Head of caudate nucleus (tissue), 42 donors: ENCODE measurements at places on chromosomes 2 and 18.

- DNase-seq = no peak
These were observed 87.8 kb downstream of the CALCRL start for GRCh38 chr2:187360286-187360685.

- DNase-seq = no peak
These were observed 24.7 kb upstream of the COLEC12 start for GRCh38 chr18:525036-525797.

GRCh38 chr2:6627316-6627715 lies 238.4 kb downstream of the CMPK2 start:
- no peak for DNase-seq

GRCh38 chr2:239846789-239847676 lies 178.1 kb downstream of the NDUFA10 start:
- no peak for DNase-seq

DNA sequence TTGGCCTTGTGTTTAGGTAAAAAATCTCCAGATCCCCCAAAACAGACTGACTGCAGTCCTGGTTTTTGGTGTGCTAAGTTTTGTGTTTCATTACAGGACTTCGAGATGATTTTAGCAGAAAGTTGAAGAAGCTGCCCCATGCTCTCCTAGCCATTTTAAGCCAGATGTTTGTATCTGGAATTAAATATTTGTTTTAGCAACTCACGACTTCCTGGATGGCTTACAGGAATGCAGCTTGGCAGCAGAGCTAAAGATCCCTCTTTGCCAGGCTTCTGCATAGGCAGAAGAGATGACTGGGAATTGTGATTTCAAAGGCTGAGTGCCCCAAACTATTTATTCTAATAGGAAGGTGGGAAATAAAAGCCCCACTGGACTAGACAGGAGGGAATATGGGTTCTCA lies 31.1 kb downstream of the ONECUT2 start:
- DNase-seq = no peak

DNA sequence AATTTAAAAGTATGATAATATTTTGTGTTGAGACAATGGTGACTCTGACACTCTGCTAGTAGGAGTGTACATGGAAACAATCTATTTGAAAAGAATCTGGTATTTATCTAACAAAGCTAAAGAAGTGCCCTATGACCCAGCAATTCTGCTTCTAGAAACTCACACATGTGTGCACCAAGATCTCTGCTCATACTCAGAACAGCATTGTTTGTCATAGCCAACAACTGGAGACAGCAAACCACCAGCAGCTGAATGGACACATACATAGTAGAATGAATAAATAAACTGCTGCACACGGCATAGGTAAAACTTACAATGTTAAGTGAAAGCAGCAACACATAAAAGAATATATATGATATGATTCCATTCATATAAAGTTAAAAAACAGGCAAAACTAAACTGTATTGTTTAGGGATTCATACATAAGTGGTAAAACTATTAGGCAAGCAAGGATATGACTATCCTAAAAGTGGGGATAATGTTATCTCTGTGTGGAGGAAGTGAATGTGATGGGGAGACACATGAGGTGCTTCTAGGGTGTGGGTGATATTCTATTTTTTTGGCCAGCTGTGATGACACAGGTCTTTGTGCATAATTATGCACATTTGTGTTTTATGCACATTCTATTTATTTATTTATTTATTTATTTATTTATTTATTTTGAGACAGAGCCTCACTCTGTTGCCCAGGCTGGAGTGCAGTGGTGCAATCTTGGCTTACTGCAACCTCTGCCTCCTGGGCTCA lies 71.1 kb downstream of the RFTN2 start:
- DNase-seq = no peak

- DNase-seq = no peak
These were observed 1.1 kb upstream of the TAF4B start for GRCh38 chr18:26225022-26225693.

GRCh38 chr2:138877421-138877820 lies 97.2 kb upstream of the NXPH2 start:
- no peak for DNase-seq

DNA sequence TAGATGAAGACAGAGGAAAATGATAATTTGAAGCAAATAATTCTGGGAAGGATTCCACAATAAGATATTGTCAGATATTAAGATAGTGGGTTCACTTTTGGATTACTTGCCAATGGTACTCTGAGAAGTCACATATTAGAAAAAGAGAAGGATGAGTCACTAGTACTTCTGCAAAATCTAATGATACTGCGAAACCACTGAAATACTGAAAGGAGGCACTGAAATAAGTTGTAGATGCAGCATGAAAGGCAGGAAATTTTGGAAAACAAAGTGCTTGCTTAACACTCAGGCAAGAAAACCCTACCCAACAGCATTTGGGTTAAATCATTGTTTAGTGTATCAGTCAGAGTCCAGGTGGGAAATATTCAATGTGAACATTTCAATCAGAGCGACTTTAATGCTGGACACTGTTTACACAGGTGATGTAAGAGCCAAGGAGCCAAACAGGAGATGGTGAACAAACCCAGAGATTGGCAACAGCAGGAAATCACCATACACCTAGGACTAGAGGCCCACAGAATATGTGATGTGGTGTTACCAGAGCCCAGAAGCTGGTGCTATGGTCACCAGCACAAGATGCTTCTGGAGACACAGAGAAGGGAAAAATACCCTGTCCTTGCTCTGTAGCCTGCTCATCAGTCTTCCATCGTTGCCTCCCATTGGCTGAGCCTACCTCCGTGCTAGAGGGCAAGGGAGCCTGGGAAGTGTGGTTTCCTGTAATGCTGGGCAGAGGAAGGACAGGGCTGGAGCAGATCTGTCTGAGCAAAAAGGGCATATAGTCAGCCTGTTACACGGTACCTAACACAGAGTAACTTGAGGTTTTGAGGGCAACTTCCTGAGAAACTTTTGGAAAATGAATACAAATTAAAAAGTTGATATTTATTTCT lies 204.7 kb upstream of the ITGA4 start:
- DNase-seq = no peak

DNA sequence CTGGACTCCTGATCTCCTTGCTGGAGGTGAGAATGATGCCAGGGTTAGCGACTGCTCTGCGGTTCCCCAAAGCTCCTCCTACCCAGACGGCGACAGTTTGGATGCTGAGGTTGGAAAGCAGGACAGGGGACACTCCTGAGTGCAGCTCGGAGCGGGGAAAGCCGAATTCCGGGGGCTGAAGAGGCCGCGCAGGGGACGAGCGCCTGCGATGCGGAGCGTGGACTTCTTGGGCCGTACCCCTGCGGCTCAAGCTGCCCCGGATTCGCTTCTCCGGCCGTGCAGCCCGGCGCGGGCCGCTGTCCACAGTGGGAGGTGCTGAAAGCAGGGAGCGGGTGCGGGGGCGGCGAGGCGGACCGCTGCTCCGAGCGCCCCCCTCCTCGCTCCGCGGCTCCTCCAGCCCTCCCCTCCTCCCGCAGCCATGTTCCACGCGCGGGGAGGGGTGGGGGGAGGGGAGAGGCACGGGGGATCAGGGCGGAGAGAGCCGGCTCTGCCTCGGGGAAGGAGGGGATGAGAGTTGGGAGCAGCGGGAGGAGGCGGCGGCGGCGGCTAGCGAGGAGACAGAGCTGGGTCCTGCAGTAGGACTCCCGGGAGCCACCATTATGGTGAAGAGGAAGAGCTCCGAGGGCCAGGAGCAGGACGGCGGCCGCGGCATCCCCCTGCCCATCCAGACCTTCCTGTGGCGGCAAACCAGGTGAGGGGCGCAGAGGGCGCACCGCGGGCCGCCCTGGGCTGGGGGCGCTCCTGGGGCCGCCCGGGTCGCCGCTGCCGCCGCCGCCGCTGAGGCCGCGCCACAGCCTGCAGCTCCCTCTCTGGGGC lies at the start of gene UNC80:
Gene UNC80 (plus strand): TSS at position 359 of the 816 bp plus-strand sequence. CDS start 241 bp downstream, at position 600.
- peak; percentile 82 for DNase-seq

DNA sequence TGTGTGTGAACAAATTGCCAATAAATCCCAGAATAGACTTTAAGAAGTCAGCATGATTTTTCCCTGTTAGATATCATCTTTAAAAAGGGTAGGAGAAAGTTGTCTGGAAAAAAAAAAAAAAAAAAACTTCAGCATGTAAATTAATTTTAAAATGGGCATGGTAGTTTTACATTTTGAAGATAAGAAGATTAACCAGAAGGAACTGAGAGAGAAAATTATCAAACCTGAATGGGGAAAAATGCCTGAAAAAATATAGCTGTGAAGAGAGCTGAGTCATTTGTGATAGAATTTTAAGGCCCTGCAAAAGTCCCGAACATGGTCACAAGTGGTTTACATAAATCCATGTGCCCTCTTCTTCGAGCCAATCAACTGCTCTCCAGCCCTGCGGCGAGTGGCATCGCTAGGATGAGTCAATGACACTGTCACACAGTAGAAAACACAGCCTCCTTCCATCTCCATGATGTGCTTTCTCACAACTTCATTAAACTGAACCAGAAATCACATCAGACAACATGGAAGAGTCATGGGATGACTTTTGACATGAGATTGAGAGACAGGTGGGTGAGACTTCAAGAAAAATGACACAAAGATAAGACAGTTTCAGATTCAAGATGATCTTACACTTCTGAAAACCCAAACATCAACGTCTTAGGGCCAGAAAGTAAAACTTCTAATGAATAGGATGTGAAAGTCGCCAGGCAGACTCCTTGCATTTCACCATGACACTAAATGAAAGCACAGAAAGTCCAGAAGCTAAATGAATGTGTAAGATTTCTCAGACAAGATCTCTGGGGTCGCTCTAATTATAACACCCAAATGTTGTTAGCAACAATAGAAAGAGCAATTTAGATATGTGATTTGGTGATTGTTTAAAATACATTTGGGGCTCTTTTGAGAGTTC lies 273.0 kb upstream of the ID2 start:
- no peak for DNase-seq

- no peak for DNase-seq
These were observed 37.5 kb downstream of the UXS1 start for GRCh38 chr2:106156305-106157296.

- DNase-seq = no peak
These were observed 121.9 kb downstream of the SMAD7 start for GRCh38 chr18:48828691-48829442.
